ENCODE measurements at places on chromosomes 3 and 15.

DNA sequence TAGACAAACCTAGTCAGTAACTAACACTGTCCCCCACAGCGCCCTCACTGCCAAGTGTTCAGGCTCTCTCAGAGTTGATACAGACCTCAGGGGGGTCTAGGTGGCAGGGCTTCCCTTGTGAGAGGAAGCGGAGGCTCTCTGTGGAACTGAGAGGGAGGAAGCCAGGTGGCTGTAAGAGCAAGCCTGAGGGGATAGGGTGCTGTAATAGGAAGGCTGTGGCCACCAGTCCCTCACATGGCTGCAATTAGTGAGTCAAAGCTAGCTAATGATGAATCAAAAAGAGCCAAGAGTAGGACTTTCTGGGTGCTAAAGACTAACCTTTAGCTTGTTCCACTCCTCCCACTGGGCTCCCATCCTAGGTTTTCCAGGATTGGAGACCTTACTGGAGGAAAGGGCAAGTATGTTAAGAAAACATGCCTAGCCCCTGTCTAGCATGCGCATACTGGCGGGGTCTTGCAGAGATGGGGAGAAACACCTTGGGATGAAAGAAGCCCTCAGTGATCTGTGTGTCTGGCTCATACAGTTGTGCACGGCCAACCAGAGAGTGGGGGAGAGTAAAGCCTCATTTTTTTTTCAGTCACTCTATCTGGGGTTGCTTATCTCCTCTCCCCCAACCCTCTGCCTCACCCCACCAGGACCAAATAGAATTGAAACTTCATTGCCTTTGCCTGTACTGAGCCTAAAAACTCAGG, 13.3 kb upstream of the SOX2 start:
- no peak for DNase-seq

- DNase-seq = no peak
These were observed 308.5 kb upstream of the MDFIC2 start for GRCh38 chr3:70620956-70621355.

- DNase-seq = no peak
These were observed 223.0 kb upstream of the LYSMD4 start for GRCh38 chr15:99956022-99956775.

DNA sequence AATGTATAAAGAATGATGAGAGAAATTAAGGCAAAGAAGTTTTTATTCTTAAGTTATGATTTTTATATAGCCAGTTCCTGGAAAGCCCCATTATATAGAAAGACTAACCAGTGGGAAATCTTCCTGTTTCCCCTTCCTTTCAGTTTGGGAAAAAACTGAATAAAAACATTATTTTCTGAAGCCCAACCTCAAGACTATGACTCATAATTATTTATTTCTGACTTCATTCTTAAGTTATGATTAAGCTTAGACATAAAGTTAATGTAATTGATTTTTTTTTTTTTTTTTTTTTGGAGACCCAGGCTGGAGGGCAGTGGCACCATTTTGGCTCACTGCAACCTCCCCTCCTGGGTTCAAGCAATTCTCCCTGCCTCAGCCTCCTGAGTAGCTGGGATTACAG, 55.8 kb downstream of the TRPC1 start:
- DNase-seq = no peak

DNA sequence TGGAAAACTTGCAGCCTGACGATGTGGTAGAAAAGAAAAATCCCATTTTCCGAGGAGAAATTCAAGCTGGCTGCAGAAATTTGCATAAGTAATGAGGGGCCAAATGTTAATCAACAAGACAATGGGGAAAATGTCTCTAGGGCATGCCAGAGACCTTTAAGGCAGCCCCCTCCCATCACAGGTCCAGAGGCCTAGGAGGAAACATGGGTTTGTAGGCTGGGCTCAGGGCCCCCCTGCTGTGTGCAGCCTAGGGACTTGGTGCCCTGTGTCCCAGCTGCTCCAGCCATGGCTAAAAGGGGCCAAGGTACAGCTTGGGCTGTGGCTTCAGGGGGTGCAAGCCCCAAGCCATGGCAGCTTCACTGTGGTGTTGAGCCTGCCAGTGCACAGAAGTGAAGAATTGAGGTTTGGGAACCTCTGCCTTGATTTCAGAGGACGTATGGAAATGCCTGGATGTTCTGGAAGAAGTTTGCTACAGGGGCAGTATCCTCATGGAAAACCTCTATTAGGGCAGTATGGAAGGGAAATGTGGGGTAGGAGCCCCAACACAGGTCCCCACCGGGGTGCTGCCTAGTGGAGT, 75.9 kb upstream of the CADPS start:
- DNase-seq = no peak
